ENCODE measurements at places on chromosomes 1 and 21.
A peak's percentile ranks its signal among the peaks of the same experiment; 100 is the strongest.

GRCh38 chr1:235844776-235845175 is 21.9 kb downstream of the LYST start:
- H3K36me3 ChIP-seq: no peaks in the 10 kb centered on the region
- DNase-seq: no peak
- peak overlapping the region; percentile 60 for H3K27ac ChIP-seq
- H3K4me1 ChIP-seq: peaks cover 60% of the 10 kb centered on the region

- H3K27ac ChIP-seq: no peak overlapping the region
- peaks cover 94% of the 10 kb centered on the region for H3K4me1 ChIP-seq
- H3K4me3 ChIP-seq: no peak overlapping the region
Observed at GRCh38 chr21:37389456-37389855, 22.9 kb downstream of the DYRK1A start.

DNA sequence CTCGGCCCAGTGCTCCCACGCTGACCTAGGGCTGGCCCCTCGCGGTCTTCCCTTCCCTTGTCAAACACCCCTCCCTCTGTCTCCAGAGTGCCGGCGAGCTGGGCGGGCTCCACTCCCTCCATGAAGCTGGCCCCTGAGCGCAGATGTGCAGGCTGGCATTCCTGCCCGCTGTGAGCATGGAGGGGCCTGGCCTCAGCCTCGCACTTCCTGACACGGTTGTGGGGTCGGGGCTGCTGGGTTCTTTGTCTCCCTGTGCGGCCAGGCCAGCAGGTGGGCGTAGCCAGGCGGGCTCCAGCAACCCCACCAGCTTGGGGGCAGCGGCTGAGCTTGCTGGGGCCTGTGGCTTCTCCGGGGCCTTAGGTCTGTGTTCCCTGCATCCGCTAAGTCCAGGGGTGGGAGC is 14.2 kb upstream of the PEX10 start:
- no peaks in the 10 kb centered on the region for H3K4me1 ChIP-seq
- H3K4me3 ChIP-seq: no peak overlapping the region
- no peak overlapping the region for H3K27ac ChIP-seq
- H3K27me3 ChIP-seq: no peaks in the 10 kb centered on the region
- H3K36me3 ChIP-seq: no peaks in the 10 kb centered on the region
- DNase-seq: no peak

- no peak overlapping the region for H3K27ac ChIP-seq
- no peaks in the 10 kb centered on the region for H3K4me1 ChIP-seq
- DNase-seq: no peak
- no peaks in the 10 kb centered on the region for H3K36me3 ChIP-seq
Observed at GRCh38 chr1:240956020-240956419, 344.1 kb upstream of the GREM2 start.

- H3K27me3 ChIP-seq: no peaks in the 10 kb centered on the region
- DNase-seq: no peak
- H3K4me3 ChIP-seq: no peak overlapping the region
- H3K36me3 ChIP-seq: peaks cover 24% of the 10 kb centered on the region
Observed at GRCh38 chr1:6660415-6661049, 35.9 kb downstream of the THAP3 start.

- peak within 1 kb of the TSS; percentile 92 for H3K4me3 ChIP-seq
- H3K4me1 ChIP-seq: no peaks in the 10 kb centered on the region
- no peaks in the 10 kb centered on the region for H3K36me3 ChIP-seq
- H3K27ac ChIP-seq: peak within 1 kb of the TSS; percentile 83
- H3K27me3 ChIP-seq: no peaks in the 10 kb centered on the region
Observed at GRCh38 chr1:178724728-178725465, at the start of gene RALGPS2. TSS of gene RALGPS2 (plus strand) at chr1:178725244. CDS start at chr1:178776765, 51,521 bp downstream.

Data from left lung (tissue), 14 donors.